ENCODE measurements at places on chromosomes 11 and 22.
A peak's percentile ranks its signal among the peaks of the same experiment; 100 is the strongest.

GRCh38 chr11:18312663-18313420, 9.1 kb downstream of the HPS5 start:
- peak; percentile 47 for DNase-seq

DNA sequence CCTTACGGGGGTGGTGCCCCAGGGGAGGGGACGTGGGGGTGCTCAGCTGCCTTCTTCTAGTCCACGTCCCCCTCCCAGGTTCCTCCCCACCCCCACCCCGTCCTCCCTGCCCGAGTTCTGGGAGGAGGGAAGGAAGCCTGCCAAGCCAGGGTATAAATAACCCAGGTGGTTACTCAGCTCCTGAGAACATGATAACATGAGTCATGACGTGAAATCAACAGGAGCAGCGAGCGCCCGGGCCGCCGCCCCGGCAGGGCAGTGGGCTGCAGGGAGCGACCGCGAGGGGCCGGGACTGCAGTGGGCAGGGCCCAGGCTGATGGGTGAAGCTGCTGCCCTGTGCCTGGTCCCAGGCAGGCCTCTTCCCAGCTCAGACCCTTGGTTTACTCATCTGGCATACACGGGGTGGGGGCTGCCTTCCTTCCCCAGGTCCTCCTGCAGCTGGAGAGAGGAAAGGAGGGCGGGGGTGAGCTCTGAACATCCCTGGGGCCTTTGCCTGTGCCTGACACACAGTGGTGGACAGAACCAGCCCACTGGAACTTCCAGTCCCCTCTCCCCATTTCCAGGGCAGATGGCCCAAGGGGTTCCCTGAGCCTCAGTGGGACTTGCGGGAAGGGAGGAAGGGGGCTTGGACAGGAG, 8.8 kb upstream of the PDGFB start:
- peak; percentile 62 for DNase-seq

- DNase-seq: no peak
Measured at GRCh38 chr11:129652835-129653234, 162.8 kb upstream of the TMEM45B start.

GRCh38 chr22:23970201-23970641, 3.5 kb downstream of the DDTL start:
- no peak for DNase-seq

GRCh38 chr11:72730737-72731136, 21.5 kb downstream of the ARAP1 start:
- DNase-seq: no peak

DNA sequence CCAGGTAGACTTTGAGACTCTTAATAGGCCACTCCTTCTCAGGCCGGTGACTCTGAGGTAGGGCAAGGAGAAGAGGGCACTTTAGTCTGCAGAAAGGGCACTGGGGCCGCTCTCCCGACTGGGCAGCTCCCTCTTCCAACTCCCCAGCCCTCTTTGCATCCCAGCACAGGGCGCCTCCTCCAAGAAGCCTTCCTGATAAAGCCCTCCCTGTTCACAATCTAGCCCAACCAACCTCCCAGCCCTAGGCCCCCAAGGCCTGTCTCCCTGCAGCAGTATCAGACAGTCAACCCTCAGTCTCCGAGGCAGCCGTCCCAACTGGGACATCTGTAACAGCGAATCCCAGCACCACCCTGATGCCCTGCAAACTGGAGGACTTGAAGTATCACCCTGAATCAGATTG, 14.3 kb upstream of the PDE2A start:
- DNase-seq: no peak

DNA sequence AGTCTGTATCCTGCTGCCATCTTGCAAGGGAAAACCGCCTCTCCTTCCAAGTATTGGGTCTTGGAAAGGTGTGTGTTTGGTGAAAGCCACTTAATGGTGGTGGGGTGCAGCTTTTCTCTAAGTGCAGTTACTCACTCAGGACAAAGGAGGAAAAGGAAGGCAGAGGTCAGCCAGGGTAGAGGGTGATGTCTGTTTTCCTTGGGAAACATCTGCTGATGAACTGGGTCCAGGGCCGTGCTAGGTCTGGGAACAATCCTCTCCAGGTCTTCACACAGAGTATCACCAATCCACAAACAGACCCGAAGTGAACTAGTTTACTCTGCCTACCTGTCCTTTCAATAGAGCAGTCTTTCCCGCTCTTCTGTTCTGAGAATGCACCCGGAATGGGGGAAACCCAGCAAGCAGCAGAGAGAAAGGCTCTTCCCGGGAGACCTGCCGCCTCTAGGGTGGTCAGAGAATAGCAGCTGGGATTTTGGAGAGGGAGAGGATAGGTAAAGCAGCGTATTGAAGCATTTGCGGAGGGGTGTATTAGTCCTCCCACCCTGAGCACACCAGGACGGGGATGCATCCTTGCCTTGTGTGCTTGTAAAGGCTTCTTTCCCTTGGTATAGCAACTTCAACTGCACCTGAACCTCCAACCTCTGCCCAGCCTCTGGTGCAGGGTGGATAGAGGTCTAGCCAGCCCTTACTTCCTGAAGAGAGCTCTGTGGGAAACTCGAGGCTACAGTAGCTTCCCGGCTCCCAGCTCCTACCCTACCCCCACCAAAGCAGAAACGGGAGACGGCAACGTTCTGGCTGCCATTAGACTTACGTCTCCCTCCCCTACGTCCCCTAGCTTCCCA, 20.7 kb downstream of the LHFPL7 start:
- DNase-seq: no peak

- DNase-seq: no peak
Measured at GRCh38 chr11:128705124-128705920, 11.4 kb downstream of the FLI1 start.

- no peak for DNase-seq
Measured at GRCh38 chr11:110955776-110956175, 243.5 kb upstream of the ARHGAP20 start.

DNA sequence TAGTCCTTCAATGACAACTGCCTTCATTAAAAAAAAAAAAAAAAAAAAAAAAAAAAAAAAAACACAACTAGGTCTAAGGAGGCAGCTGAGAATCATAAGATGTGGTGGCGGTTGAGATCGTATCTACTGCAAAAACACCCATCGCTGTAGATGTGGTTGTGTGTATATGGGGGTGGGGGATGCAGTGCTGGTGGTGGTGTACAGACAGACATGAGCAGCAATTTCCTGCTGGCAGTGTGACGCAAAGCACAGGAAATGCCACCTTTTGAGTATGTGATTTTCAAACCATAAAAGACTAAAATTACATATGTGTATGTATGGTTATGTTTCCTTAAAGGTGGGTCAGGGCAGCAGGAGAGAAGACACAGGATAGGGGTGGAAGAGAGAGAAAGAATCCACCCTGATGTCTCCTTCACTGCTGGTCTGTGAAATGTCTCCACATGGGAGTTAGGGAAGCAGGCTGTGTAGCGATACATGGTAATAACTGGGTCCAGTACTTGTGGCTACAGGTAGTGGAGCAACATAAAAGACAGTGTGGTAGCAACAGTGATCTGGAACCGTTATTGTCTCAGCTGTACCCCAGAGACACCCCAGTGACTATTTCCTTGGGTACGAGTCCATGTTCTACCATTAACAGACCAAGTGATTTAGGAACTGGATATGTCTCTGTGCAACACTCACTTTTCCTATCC, 57.9 kb downstream of the SYTL2 start:
- no peak for DNase-seq

GRCh38 chr11:78834886-78835285, 260.2 kb upstream of the NARS2 start:
- no peak for DNase-seq

- no peak for DNase-seq
Measured at GRCh38 chr11:64583296-64584262, 7.4 kb upstream of the SLC22A12 start.

- no peak for DNase-seq
Measured at GRCh38 chr22:49369726-49370626, 457.7 kb downstream of the BRD1 start.

DNA sequence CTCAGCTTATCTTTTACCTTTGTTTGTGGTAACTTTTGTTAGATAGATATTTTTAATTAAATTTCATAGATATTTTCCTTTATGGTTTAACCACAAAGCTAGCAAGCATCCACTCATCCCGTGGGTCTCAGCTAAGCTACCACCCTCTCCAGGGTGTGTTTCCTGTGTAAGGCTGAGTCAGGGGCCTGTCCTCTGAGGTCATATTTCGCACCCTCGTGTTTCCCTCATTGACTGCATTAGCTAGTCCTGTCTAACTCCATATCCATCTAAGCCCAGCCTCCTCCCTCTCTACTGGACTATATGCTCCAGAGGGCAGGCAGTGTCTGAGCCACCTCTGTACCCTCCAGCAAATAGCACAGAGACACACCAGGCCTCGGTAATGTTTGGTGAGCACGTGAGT, 16.7 kb downstream of the XRRA1 start:
- no peak for DNase-seq

Measured in fibroblast of skin of left quadriceps (primary cell).